ENCODE measurements at places on chromosomes 12 and 14.

- no peak for DNase-seq
Observed at GRCh38 chr14:54177019-54177418, 219.8 kb upstream of the CDKN3 start.

DNA sequence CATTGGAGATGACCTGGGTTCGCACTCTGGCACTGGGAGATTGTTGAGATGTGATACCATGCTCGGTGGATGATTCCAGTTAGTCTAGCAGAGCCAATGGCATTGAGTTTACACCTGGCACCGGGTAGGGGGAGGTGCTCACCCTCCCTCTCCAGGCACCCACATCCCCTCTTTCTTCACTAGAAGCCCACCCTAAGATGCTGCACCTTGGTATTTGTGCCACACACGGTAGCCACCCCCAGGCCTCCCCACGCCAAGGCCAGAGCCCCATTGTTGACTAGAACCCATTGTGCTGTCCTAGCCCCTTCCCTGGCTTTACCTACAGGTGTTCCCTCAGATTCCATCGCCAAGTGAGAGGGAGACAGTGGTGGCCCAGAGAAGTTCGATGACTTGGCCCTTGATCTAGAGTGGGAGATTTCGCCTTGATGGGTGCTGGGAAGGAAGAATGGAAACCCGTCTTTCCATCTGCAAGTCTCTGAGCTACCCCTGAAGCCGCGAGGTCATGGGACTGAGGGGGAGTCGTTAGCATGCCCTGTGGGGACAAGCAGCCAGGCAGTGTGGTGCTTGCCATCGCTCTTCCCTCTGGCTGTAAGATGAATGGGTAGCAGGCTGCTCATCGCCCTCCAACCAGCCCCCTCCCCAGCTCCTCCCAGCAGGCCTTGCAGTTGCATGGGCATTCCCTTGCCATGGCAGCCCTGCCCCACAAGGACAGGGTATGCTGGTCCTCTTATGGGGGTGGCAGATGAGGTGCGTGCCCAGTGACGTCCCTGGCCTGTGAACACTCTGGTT is 8.7 kb downstream of the CCND2 start:
- no peak for DNase-seq

DNA sequence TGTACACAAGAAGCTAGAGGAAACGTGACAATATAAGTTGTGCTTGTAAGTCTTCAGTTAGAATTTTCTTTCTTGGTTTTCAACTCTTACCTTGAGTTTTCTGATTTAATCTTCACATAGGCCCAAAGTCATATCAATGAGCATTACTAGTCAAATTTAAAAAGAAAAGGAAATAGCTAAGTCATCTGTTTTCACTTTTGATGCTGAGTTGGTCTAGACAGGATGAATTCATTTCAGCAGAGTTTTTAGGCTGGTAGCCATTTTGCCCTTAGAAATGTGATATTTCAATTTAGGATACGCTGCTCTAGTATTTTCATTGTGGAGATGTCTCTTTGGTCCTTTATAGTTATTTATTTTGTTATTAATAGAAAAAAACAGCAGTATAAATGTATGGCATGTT is 44.6 kb upstream of the KRAS start:
- peak; percentile 38 for DNase-seq

DNA sequence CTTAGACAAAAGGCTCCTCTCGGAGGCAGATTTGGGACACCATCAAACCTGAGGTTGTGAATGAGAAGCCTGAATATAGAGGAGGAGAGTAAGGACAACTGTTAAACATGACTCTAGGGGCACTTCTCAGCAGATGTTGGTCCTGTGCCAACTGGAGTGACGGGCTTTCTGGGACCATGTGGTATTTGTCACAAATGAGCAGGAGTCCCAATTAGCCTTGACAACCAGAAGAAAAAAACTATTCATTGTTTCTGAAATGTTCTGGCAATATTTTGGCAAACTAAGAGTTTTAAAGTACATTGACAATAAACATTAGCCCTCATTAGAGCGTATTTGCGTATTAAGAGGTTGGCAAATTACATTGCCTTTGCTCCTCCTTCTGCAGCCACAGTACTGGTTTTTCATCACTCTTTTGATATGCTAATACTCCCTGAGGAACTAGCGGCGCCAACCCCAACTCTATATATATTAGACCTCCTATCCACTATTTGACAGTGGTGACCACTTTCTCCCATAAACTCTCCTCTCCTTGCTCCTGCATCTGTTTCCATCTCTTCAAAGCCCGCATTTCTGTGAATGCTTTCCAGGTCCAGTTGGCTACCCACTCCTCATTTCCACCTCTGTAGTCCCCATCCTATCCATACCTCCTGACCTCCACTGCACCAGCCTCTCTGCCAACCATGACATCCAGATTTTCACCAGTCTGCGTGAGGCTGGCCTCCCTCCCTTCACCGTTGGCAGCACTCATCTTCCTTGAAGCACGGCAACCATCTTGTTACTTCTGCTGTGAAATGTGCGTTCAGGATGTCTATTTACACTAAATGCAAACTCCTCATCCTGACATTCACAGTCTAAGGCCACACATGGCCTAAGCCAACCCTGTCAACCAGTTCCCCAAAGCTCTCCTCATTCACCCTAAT is 100.7 kb downstream of the ZFC3H1 start:
- no peak for DNase-seq

DNA sequence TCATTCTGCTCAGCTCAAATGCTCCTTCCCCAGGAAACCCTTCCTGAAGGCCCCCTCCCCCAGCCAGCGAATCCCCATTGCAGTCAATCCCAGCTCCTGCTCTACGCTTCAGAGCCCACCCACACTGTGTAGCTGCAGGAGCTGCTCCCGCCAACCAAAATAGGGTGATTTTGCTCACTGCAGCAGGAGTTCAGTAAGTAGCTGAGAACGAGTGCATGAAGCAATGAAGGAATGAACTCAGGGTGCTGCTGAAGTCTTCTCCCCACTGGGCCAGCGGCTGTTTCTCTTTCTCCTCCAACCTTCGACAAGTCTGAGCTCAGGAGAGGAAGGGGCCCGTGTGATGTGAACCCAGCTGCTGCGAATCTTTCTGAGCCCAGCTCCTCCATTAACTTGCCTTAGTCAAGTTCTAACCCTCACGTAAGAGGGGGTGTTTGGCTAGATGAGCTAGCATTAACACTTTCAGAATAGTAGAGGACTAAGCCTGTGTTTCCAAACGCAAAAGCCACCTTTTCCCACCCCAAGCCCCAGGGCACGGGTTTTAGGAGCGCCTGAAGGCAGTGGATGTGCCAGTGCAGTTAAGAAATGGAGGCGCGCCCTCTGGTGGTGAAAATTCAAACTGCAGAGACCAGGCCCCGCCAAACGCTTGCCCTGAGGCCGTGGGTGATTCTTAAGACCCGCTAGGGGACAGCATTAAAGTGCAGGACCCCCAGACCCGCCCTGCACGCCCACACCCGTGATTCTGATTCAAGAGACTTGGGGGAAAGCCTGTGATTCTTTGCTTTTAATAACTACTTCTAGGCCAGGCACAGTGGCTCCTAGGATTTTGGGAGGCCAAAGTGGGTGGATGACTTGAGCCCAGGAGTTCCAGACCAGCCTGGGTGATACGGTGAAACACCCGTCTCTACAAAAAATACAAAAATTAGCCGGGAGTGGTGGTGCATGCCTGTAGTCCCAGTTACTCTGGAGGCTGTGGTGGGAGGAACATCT is 11.9 kb upstream of the SERPINA4 start:
- peak; percentile 30 for DNase-seq

GRCh38 chr14:81633496-81633895 is 99.8 kb upstream of the SEL1L start:
- DNase-seq, result no peak

- no peak for DNase-seq
Observed at GRCh38 chr12:77774761-77775160, 55.9 kb upstream of the NAV3 start.

GRCh38 chr12:96786791-96787190 is 120.3 kb upstream of the NEDD1 start:
- DNase-seq, result no peak

- no peak for DNase-seq
Observed at GRCh38 chr14:58635091-58635830, 2.5 kb upstream of the DACT1 start.

DNA sequence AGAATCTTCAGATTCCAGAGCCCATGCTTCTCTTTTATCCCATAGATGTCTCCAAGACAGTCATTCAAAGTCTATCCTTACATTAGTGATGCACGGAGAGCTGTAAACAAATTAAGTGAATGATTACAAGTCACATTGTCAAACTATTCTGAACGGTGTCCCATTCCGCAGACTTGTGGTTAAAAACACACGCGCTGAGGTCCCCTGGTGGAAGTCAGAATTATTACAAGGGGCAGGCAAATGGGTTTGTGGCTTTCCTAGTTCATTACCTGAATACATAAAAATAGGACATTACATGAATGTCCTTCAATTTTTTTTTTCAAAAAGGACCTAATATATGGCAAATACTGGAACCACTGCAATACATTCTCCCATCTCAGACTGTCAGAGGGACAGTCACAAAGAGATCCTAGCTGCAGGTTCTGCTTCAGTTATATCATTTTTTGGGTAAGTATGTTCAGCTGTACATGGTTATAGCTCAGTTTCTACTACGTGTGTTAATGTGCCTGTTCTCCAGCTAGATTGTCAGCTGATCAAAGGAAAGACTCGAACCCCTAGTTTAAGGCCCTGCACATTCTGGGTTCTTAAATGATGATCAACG is 53.1 kb upstream of the STON2 start:
- peak; percentile 50 for DNase-seq

DNA sequence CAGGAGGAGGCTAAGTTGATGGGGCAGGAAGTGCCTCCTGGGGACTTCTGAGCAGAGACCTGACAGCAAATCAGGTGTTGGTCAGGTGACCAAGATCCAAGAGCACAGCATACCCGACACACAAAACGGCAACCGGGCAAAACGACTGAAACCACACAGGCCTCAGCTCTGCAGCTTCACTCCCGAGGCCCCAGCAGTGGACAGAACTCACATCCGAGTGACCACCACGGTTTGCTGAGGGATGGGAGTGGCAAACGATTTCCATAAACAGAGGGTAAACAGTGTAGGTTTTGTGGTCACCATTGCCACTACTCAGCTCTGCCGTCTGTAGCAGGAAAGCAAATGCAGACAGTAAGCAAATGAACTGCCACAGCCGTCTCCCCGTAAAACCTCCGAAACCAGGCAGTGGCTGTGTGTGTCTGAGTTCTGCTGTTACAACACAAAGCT is 14.4 kb downstream of the CHFR start:
- no peak for DNase-seq

- DNase-seq, result no peak
Observed at GRCh38 chr12:128796439-128797118, 27.2 kb downstream of the SLC15A4 start.

DNA sequence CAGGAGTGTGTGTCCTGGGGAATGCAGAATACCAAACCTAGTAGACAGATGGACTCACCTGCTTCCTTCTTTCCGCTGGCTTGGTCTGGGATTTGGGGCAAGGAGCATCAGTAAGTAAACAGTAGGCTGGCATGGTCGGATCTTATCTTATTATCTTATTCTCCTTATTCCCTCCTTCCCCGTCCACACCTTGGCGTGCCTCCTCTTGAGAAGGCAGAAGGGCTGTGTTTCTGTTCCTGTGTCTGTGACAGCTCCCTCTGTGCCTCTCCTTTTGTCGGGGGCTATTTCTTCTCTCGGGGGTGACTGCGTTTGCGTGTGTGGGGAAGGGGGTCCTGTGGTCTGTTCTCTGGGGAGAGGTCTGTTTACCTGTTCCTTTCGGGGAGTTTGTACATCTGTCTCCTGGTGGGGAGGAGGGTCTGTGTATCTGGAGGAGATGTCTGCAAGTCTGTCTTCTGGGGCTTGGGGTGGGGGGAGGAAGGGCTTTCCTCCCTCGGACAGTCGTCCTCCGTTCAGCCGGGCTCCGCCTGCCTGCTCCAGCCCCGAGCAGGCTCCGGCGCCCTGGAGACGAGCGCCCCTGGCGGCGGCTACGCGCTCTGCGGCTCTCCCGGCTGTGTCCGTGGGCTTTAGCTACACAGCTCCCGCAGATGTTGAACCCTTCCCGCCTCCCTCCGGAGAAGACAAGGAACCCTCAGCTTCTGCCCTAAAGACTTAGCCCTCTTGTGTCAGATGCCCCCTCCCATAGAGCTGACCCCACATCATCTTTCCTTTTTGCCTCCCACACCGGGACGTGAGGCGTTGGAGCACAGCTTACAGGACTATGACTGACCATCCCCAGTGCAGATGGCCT is 4.4 kb downstream of the KRT86 start:
- peak; percentile 68 for DNase-seq

- DNase-seq, result no peak
Observed at GRCh38 chr12:117309276-117309925, 52.0 kb downstream of the NOS1 start.

GRCh38 chr12:6963791-6964413 is 6.6 kb downstream of the PHB2 start:
- no peak for DNase-seq

GRCh38 chr12:121520586-121521086 is 60.2 kb downstream of the KDM2B start:
- no peak for DNase-seq

DNA sequence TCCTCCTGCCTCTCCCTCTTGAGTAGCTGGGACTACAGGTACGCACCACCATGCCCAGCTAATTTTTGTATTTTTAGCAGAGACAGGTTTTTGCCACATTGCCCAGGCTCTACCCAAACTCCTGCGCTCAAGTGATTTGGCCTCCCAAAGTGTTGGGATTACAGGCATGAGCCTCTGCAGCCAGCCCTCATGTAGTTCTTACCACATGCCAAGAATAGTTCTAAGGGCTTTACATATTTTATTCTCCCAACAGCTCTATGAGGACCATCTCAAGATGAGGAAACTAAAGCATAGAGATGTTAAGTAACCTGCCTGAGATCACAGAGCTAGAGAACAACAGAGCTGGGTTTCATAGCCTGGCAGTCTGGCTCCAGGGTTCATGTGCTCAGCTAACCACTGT is 37.9 kb upstream of the ALDH2 start:
- no peak for DNase-seq

- no peak for DNase-seq
Observed at GRCh38 chr12:11894890-11895289, 175.8 kb upstream of the BCL2L14 start.

GRCh38 chr12:56874821-56875220 is 59.4 kb downstream of the SDR9C7 start:
- no peak for DNase-seq

GRCh38 chr12:89309815-89310214 is 42.5 kb downstream of the DUSP6 start:
- no peak for DNase-seq

- peak; percentile 80 for DNase-seq
Observed at GRCh38 chr14:76955575-76956315, 72.8 kb downstream of the IRF2BPL start.

- no peak for DNase-seq
Observed at GRCh38 chr12:4006743-4007142, 133.5 kb upstream of the PARP11 start.
